ENCODE measurements at places on chromosomes 11 and 22.

DNA sequence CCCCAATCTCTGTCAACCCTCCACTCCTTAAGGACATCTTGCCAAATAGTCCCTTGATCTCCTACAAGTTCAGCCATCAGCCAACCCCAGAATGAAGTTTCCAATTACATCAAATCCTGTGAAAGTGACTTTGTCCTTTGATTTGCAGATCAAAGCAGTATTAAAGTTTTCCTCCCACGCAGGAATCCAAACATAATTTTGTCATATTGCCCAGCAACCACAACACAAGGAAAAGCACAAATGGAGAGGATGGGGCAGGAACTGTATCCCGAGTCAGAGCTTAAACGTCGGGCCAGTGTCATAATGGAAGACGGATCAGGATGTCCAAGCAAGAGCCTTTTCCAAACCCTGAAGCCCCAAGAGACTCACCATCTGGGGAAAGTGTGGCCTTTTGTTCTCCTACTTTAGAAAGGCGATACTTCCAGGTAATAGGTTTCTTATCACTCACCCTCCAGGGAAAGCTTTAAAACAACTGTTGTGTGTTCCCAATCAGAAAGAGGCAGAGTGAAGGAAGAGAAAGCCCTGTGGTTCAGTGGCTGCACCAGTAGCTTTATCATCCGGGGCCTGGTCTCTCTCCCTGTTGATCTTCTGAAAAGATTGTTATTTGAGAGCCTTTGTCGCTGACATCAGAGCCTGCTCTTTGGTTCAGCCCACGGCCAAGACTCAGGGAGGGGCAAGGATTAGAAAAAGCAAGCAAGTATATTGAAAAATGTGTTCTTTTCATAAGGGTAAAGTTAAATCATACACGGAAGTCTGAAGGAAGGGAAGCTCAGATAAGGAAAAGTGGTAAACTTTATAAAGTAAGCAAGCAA lies 41.7 kb downstream of the EXPH5 start:
- DNase-seq: no peak

- peak; percentile 73 for DNase-seq
These were observed at the start of gene TMEM123 for GRCh38 chr11:102452461-102453301. Gene TMEM123, minus strand, starts transcription at chr11:102452765. Its CDS starts 142 bp downstream, at chr11:102452623.

DNA sequence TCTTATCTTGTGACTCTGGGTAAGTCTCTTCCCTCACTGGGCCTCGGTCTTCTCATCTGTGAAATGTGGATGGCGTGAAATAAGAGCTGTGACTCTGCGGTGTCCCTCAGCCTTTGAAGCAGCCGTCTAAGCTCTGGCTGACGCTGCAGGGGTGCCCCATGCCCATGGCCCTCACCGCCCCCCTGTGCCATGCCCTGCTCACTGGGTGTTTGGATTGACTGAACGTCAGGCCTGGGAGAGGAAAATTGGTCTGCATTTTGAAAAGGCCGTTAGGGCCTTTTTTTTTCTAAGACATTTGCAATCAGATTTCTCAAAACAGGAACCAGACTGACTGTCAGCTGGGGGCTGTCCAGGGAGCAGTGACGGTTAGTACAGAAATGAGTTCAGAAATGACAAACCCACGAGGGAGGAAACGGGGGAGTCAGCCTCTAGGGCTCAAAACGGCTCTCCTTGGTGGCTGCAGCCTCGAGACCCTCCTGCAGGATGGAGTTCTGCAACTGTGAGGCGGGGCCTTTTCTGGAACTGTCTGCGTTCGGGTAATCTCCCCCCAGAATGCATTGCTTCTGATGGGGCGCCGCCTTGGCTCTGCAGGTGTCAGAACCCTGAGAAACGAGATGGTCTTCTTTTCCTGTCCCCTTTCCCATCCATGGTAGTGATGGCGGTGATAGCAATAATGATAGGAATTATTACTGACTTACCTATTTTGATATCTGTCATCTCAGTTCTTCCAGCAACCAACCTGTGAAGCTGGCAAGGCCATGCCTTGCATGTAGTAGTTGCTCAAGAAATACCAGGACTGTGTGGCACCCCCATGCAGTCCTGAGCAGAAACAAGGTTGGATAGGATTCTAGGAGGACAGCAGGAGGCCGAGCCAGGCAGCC lies 2.0 kb downstream of the GRK2 start:
- DNase-seq: no peak

GRCh38 chr11:47918370-47918690 lies 62.0 kb upstream of the PTPRJ start:
- DNase-seq: no peak

- peak; percentile 32 for DNase-seq
These were observed 33.4 kb upstream of the API5 start for GRCh38 chr11:43278193-43278956.

GRCh38 chr22:39526736-39527171 lies 5.8 kb downstream of the RPS19BP1 start:
- no peak for DNase-seq

GRCh38 chr11:15901790-15902189 lies 454.6 kb downstream of the SOX6 start:
- no peak for DNase-seq

DNA sequence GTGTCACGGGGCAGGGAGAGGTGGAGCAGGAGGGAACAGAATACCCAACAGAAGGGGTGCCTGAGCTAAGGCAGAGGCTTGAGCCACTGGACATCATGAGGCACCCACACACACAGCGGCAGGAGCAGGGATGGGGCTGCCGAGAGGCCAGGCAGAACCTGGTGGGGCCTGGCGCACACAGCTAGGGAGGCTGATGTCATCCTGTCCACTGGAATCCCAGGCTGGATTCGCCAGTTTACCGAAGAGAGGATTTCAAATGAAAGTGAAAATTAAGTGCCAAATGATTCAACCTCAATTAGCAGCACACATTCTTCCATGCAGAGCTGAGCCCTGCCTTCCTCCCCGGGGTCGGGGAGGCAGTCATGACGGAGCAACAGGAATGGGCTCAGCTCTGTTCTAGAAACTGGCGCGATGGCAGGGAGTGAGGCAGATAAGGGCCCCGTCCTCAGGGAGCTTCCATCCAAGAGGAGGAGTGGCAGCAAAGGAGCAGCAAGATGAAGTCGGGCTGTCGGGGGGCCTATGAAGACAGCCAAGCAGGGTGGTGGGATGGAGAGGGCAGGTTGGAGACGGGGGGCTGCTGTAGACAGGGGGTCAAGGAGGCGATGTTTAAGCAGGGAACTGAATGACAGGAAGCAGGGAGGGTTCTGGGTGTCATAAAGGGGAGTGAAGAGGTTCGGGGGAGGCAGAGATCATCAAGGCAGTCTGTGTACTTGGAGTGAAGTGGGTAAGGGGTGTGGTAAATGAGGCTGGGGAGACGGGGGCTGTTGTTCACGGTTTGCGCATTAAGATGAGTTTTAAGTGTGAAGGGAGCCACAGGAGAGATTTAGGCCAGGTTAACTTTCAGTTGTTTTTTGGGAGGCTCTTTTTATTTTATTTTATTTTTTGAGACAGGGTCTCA lies 6.4 kb downstream of the RAC2 start:
- DNase-seq: no peak

GRCh38 chr11:67406969-67407687 lies 3.2 kb downstream of the TBC1D10C start:
- no peak for DNase-seq

DNA sequence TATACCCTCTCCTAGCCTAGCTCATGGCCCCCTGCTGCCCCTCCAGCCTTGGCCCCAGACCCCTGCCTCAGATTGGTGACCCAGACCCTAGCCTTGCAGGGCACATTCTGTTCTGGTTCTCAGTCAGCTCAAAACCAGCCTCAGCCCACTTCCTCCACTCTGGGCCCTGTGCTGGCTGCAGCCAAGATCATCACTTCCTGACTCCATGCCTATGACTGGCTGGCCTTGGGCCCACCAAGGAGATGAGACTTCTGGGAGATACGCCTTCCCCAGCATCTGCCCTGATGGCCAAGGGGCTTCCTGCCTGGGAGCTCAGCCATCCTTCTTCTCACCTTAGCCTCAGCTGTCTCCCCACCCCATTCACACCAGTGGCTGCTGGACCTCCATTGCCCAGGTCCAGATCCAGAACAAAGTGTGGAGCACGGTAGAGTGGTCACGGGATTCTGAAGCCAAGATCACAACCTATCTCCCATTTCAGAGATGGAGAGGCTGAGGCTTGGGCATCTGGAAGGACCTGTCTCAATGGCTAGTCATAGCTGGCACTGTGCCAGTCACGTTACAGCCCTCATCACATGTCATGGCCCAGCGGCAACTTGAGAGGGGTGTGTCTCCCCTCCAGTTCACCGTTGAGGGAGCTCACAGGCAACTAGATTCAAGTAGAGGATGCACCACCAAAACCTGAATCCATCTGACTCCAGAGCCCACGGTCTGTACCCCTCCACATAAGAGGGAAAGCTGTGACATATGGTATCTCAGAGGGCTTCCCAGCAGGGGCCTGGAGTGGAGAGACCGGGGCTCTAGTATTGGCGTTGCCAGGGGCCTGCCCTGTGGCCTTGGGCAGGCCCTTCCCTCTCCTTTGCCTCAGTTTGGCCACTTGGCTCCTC lies 43.0 kb upstream of the KLHL35 start:
- peak; percentile 31 for DNase-seq

DNA sequence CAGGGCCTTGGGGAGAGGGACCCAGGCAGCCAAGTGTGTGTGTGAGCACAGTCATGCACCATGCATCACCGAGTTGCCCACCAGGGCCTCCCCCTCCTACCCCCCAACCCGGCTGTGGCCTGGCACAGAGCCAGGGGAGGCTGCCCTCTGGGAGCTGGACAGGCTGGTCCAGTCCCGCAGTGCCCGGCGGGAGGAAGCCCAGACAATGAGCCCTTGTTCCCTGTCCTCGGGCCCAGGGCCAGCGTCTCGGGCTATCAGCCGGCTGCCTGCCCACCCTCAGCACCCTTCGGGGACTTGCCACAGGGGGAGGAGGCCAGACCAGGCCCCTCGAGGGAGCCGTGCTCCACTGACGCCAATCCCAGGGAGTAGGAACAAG lies 4.5 kb downstream of the LRRC75B start:
- no peak for DNase-seq

DNA sequence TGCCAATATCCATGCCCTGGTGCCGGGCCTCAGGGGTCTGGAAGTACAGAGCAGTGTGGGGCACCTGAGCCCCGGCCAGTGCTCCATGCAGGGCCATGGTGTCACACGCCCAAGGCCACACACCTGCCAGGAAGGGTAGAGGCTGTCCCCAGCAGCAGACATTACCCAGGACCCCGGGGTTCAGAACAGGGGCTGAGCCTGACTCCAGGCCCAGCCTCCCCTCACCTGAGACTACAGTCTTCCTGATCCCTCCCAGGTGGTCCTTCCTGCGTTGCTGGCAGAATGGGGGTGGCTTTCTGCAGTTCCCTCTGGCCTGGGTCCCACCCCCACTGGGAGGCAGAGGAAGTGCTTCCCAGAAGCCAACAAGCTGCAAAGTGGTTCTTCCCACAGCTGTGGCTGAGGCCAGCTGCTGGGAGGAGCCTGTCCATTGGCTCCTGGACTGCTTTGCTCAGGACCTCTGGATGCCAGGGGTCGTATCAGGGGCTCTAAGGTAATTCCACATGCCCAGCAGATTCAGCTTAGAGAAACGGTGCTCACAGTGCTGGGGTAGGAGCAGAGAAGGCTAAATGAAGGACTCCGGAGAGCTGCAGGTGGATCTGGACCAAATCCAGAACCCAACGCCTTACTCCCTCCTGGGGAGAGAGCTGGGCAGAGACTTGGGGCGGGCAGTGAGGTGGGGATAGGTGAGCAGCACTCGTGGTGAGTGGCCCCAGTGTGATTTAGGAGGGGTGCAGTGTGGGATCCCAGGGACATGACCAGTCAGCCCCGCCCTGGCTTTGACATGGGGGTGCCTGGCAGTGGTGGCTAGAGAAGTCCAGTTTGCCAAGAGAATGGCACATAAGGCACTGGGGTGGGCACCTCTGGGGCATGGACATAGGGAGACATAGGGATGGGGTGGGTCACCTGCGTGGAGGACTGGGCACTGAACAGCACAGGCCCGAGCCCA lies 12.6 kb downstream of the TCIRG1 start:
- no peak for DNase-seq

GRCh38 chr11:73579641-73580434 lies 18.1 kb downstream of the FAM168A start:
- no peak for DNase-seq

DNA sequence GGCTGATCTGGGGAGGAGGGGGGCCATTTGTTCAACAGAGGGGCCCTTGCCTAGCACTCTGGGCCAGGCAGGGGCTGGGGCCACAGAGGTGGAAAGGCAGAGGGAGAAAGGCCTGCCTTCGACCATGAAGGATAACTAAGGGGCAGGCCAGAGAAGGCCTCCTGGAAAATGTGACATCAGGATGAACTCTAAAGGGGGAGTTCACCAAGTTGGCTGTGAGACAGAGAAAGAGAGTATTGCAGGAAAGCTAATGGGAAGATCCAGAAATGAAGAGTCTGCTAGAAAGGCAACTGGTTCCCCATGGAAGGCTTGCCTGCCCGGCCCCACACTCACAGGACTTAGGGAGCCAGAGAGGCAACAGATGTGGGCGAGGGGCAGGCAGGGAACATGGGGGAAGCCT lies 16.3 kb downstream of the CSNK1E start:
- no peak for DNase-seq

GRCh38 chr11:1572197-1573076 lies at the start of gene DUSP8:
Gene DUSP8, minus strand, starts transcription at chr11:1572271. Its CDS starts 6,445 bp downstream, at chr11:1565826.
- peak; percentile 70 for DNase-seq

DNA sequence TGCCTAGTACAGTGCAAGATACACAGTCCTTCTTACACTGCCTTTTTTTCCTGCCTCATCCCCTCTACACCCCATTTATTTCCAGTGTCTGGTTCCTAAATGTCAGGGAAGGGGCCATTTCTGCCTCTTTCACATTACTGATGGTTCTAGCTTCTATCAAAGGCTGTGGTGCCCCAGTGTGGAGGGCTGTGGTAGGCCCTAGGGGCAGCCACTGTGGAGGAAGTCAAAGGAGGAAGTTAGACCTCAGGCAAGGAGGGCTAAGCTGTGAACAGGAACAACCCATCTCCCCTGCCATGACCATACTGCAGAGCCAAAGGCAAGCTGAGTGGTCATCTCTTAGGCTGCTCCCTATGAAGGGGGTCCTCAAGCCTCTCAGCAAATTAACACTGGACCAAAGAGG lies 81.9 kb upstream of the CRTAM start:
- DNase-seq: no peak

DNA sequence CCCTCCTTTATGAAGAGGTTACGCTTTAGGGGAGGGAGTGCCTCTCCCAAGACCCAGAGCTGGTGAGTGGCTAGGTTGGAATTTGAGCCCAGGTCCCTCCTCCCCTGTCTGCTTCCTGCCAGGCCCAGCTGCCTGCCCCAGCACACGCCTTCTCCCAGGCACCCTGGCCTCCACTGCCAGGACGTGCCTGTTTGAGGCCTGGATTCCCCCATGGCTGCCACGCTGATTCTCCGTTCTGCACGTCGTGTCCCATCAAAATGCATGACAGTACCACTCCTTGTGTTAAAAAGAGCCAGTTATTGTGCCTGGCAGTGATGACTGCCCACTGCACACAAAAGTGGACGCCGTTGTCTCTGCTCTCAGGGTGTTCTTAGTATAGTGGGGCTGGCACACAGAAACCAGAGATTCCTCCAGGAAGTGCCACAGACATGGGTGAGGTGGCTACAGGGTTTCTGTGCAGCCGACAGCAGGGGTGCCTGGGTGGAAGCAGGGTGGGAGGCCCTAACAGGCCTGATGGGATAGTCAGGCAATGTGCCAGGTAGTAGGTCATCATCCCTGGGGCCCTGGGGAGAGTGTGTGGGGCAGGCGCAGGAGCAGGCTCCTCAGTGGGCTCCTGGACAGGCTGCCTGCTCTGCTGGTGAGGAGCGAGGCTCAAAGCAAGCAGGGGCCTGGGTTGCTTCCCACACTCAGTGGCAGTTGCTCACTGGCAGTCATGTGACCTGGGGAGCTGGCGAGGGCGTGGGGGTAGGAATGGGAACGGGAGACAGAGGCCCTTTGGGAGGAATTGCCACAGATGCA lies 24.2 kb downstream of the MED15 start:
- peak; percentile 96 for DNase-seq

Data from HCEC 1CT (cell line).